ENCODE measurements at places on chromosomes 5 and 9.

- no peak for DNase-seq
These were observed 7.8 kb upstream of the TNFAIP8 start for GRCh38 chr5:119347991-119348390.

- no peak for DNase-seq
These were observed 29.7 kb upstream of the CATSPER3 start for GRCh38 chr5:134938030-134938429.

DNA sequence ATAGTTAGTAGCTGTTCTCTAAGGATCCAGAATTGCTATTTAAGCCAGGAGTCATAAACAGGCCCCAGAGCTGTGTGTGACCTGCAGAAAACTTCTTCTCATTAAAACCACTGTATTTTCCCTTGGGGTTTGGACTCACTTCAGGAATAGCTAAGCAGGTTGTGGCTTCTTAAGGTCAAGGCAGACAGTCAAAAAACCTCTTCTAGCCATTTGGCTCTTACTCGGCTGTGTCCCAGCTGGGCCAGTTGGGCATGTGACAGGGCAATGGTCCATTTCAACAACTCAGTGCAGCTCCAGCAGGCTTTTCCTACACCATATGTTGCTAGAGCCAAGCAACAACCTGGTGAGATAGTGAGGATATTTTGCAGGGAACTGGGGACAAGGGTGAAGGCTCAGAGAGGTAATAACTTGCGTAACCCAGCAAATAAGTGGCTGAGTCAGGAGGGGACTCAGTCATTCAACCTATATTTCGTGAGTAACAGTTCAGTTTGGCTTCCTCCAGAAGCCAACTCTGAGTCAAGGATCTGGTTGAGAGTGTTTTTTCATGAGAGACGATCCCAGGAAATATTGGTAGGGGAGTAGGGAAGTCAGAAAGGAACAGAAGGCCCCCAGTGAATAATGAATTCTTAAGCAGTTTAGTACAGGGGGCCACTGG lies 115.4 kb upstream of the PPP2R2B start:
- no peak for DNase-seq

DNA sequence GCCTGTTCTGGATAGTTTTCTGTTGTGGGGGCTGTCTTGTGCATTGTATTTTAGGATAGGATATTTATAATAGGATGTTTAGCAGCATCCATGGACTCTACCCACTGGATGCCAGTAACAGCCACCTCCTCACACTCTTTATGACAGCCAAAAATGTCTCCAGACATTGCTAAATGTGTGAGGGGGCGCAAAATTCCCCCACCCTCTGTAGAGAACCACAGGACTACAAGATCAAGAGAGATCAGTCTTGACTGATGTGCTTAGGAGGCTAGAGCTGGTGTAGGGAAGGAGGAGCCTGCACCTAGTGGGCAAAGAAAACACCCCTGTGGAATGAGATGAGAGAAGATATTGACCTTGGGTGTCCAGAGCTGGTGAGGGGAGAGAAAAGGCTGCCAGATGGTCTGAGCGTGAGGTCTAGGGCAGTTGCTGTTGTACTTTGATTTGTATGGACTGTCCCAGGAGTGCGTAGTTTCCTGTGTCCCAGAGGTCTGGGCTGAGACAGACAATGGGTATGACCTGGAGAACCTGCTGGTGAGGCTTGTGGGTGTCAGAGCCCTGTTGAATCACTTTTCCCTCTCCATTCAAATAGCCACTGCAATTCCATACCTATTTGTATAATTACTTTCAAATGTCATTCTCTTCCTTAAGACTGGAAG lies 16.3 kb downstream of the DAPK1 start:
- no peak for DNase-seq

DNA sequence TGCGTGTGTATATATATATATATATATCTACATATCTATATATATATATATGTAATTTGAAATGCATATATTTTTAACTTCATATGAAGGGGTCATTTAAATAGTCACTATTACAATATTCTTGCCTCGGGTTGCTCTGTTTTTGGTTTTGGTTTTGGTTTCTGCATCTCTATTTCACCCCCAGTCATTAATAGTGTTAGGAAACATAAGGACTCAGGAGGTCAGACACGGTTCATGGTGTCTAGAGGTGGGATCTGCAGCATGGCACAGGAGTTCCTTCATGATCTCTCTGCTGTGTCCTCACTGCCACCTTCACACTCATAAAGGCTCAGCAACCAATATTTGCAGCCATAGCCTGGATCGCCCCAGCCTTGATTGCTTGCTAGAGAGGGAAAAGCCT lies 16.6 kb downstream of the C5orf58 start:
- DNase-seq, result no peak

- DNase-seq, result no peak
These were observed 52.8 kb downstream of the PRRT1B start for GRCh38 chr9:131598121-131598520.

DNA sequence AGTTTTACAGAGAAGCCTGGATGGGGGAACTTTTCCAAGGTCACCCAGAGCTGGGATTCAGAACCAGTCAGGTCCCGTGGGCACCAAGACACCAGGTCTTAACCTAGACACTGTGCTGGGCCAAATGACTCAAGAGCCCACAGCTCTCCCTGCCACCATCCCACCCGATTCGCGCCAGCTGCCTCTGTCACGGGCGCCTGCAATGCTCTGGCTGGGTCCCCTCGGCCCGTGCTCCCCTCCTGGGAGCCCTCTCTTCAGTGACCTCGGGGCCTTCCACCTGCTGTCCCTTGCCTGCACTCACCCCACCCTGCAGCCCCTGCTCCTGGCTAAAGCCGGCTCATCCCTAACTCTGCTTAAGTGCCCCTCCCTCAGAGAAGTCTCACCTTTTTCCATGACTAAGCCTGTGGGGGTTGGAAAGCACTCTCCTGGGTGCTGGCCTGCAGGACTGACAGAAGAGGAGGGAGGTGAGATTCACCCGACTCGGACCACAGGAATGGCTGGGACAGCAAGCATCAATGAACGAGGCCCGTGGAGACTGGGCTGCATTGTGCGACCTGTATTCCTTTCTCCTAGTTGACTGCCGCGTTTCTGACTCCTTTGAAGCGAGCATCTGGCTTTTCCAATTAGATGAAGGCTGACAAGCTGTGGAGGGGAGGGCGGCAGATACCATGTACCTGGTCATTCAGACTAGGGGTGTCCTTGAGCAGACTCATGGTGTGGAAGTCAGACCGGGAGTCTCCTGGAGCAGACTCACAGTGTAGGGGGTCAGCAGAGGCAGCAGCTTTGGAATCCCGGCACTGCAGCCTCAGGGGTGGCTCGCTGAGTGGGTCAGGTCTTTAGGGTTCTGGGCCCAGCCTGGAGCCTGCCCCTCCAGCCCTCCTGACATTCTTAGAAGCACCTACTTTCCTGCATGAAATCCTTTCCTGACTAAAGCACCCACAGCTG lies 5.8 kb upstream of the IL4 start:
- DNase-seq, result no peak

GRCh38 chr9:127945942-127946341 lies 8.3 kb upstream of the DPM2 start:
- no peak for DNase-seq

- no peak for DNase-seq
These were observed 302.6 kb upstream of the TAS2R1 start for GRCh38 chr5:9932770-9933169.

GRCh38 chr9:124384846-124385245 lies 30.4 kb downstream of the PSMB7 start:
- DNase-seq, result no peak

DNA sequence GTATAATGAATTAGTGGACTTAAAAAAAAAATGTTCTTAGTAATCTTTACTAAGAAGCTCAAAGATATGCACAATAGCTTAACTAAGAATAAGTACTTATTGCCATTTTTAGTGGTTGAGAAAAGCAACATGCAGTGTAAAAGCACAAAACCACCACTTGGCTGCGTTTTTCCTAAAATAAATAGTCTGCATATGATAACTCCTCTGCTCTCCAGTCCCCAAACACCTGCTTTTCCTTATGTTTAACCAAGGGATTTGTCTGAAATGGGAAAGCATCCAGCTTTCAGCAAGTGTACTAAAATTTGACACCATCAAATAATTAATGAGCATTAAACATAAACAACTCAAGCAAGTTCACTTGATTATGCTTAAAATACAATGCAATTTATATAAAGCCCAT lies 41.4 kb downstream of the PSIP1 start:
- DNase-seq, result no peak

DNA sequence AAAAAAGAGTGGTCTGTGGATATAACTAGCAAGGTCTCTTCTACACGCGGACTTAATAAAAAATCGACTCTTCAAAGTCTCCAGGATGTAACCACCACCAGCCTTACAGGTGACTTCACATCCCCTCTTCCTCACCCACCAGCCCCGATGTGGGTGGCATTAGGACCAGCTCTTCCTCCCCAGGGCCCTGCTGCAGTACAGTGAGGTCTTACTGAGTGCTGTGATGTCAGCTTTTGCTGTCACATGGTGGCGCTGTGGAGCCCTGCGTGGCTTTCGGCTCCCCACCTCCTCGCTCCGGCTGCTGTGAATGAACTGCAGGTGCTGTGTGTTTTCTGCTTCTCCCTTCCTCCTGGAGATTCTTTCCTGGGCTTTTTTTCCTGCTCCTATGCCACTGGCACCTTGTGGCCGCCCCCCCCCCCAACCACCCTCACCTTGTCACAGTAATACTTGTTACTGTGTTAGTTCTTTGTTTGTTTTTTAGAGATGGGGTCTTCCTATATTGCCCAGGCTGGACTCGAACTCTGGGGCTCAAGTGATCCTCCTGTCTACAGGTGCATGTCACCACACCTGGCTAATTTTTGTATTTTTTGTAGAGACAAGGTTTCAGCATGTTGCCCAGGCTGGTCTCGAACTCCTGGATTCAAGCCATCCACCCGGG lies 15.8 kb upstream of the RAPGEF1 start:
- peak; percentile 87 for DNase-seq

- DNase-seq, result no peak
These were observed 69.8 kb downstream of the CSNK1A1 start for GRCh38 chr5:149481485-149481884.

DNA sequence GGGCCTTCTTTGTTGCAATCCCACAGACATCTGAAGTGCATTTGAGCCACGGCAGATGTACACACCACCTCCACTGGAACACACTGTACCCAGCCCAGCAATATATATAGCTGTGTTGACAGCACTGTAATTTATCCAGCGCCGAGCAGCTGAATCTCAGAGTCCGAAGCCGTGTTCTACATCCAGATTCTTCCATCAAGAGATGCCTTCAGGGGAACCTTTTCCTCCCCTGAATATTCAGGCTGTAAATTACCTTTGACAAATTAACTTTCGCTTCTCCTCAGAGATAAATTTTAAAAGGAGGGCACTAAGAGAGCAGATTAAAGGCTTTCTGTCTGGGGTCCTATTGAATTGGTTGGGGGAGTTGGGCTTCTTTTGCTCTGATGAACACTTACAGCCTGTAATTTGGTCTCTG lies 76.4 kb downstream of the ROR2 start:
- DNase-seq, result no peak

DNA sequence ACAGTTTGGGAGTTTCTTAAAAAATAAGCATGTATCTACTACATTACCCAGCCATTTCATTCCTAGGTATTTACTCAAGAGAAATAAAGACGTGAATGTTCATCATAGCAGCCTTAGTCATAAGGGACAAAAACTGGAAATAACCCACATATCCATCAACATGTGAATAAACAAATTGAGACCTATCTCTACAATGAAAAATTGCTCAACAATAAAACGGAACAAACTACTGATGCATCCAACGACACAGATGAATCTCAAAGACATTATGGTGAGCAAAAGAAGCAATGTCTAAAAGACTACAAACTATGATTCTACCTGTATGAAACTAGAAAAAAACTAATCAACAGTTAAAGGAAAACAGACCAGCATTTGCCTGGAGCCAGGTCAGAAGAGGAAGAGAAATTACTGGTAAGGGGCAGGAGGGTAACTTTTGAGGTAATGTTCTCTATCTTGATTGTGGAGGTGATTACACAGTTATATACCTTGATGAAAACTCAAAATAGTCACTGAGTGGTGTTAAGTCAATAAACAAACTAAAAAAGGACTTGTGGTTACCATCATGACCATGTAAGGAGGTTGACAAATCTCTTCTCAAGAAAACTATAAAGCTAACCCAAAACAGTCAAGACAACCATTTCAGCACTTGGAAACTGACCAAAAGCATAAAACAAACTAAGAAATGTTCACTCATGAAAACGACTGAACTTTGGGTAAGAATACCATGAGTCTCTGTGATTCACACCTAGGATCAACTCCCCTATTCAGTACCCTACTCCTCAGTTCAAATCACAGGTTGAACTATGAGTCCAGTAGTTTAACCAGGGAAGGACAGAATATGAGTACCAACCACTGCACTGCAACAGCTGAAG lies 10.4 kb downstream of the UIMC1 start:
- DNase-seq, result no peak

GRCh38 chr5:96629774-96630173 lies 32.4 kb upstream of the CAST start:
- DNase-seq, result no peak

- DNase-seq, result no peak
These were observed 21.5 kb upstream of the NFIL3 start for GRCh38 chr9:91445135-91445534.

GRCh38 chr5:157247267-157247666 lies 18.7 kb upstream of the CYFIP2 start:
- DNase-seq, result peak; percentile 78

DNA sequence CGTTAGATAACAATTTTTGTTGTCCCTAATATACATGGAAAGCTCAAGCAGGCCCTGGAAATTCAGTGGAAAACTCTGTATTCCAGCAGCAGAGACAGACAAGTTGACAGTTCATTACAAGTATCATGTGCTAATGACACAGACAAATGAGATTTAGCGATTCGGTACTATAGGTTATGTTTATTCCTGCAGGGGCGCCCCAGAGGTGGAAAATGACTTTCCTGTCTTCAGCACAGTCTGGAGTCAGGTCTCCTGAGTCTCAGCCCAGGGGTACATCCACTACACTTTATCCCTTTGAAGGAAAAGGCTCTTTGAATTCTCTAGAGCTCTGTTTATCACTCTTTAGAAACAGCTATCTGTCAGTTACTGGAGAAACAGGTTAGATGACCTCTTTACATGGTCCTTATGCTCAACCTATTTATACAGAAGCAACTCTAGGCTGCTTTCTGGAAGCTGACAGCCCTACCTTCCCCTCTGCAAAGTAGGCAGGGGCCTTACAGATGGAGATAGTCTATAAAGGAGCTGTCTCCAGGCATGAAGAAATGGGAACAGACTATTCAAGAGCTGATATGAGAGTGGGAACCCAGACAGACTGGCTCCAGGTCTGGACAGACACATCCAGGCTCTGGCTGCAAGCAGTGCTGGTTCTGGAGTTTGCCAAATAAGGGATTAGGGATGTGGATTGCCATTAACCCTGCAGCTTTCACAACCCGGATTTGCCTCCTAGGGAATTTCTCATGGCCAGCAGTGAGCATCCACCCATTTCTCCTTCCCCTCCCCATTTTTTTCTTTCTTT lies 7.2 kb upstream of the SLC31A2 start:
- DNase-seq, result no peak

All from activated CD4-positive, alpha-beta T cell treated with anti-CD3 and anti-CD28 coated beads, Interleukin-2, amount 50 U/mL, for 16 hours (primary cell).